NCI-H748 treated with DMSO at 0.1 percent for 48 hours (cell line): ENCODE measurements at places on chromosomes 2 and 18.

DNA sequence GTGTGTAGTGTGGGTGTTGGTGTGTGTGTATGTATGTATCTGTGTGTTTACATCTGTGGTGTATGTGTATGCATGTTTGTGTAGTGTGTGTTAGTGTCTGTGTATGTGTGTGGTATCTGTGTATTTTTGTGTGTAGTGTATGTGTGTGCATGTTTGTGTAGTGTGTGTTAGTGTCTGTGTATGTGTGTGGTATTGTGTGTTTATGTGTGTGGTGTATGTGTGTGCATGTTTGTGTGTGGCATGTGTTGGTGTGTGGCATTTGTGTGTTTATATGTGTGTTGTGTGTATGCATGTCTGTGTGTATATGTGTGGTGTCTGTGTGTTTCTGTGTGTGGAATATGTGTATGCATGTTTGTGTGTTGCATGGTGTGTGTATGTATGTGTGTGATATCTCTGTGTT lies 96.4 kb downstream of the CMPK2 start:
- DNase-seq = no peak

DNA sequence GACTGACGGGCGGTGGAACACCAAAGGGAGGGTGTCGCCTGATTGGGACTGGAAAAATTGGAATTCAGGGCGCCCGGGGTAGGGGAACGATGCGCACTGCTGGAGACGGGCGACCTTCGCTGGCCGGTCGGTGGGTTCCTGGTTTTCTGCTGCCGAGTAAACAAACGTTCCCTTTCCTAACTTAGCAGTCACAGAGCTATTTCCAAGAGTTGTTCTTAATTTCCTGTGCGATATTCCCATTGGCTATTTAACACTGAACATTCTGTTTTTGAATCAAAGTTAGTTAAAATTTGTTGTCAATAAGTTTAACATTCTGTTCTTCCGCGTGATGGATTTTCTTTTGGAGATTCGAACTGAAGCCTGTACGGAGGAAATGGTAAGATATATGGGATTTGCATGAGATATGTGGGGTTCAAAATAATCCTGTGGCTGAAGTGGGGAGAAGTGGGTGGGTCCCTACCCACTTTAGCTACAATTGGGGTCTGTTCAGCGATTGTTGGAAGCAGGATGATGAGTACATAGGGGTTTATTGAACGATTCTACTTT lies 862 bp downstream of the C18orf54 start:
- no peak for DNase-seq

GRCh38 chr2:56244911-56245530 lies 61.2 kb downstream of the CCDC85A start:
- no peak for DNase-seq

DNA sequence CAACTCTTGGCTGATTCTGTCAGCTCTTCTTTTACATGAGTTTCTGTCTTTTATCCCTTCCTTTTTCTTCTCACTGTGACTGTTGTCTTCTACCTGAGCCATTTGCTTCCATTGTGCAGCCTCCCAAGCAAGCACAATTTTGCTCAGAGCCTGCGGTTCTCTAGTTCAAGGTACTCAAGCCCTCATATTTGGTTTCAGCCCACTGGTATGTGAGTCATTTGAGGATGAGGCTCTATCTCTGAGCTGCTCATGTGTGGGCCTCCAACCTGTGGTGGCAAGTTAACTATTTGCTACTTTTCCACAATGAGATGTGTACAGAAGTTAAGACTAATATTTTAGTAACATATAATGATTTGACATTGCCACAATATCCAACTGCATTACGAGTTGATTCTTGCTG lies 183.0 kb downstream of the PHLPP1 start:
- no peak for DNase-seq

DNA sequence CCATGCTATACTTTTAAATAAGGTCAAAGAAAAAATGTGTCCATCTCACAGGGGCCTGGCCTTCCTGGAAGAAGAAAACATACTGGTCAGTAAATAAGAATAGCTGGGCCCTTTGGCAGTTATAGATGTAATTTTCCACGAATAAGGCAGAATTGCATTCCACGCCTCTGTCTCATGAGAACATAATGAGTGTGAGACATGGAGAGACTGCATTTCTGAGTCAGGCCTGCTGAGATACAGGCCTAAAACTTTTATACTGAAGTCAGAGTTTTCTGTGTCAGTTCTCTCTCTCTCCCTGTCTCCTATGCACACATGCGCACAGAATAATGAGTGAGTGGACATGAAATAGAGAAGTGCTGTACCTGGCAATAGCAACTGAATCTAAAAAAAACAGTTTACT lies 20.4 kb upstream of the IL1R1 start:
- DNase-seq = no peak

- DNase-seq = no peak
These were observed 48.4 kb upstream of the HAAO start for GRCh38 chr2:42840760-42841159.

GRCh38 chr18:6730416-6731221 lies 1.1 kb downstream of the ARHGAP28 start:
- DNase-seq = no peak

DNA sequence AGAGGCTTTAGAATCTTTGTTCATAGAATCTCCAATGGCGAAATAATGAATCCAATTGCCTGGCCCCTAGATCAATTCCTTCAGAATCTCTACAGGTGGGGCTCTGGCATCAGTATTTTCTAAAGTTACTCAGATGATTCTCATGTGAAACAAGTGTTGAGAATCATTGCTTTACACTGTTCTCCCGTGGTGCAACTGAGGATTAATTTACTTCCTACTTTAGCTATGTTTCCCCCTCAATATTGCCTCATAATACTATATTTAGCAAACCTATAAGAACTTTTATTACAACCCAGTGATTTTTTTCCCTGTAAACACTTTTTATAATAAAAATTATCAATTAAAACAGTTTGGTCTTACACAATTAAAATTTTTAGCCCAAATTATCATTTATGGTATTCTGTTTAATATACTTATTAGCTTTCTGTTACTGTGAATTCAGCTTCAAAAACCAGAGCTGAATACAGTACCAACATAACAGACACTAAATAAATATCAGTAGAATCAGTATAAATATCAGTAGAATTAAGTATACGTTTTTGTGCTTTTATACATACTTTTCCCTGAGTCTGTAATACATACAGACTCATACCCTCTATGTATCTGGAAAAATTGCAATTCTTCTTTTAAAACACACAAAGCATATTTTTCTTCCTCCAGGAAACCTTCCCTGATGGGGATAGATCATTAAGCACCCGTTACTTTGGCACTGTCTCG lies 20.8 kb downstream of the SLC38A11 start:
- DNase-seq = peak; percentile 73

- DNase-seq = no peak
These were observed 98.6 kb downstream of the MREG start for GRCh38 chr2:215914777-215915165.

- no peak for DNase-seq
These were observed 50.3 kb downstream of the CCBE1 start for GRCh38 chr18:59646963-59647307.

DNA sequence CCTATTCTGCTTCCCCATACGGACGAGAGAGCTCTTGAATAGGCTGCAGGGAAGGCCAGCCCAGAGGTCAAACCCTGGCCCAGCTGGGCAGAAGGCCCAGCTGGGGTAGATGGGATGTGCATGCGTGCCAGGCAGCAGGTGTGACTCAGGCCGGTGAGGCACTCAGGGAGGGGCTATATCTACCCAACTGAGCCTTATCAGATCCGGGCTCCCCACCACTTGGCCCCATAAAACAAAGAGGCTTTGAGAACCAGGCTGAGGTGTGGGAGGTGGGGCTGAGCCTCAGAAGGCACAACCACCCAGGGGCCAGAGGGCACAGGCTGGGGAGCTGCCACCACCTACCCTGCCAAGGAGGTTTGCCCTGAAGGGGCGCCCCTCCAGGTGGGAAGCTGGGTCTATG lies 8.0 kb upstream of the CFAP65 start:
- DNase-seq = no peak

GRCh38 chr2:2524348-2524941 lies 193.4 kb upstream of the MYT1L start:
- DNase-seq = no peak

DNA sequence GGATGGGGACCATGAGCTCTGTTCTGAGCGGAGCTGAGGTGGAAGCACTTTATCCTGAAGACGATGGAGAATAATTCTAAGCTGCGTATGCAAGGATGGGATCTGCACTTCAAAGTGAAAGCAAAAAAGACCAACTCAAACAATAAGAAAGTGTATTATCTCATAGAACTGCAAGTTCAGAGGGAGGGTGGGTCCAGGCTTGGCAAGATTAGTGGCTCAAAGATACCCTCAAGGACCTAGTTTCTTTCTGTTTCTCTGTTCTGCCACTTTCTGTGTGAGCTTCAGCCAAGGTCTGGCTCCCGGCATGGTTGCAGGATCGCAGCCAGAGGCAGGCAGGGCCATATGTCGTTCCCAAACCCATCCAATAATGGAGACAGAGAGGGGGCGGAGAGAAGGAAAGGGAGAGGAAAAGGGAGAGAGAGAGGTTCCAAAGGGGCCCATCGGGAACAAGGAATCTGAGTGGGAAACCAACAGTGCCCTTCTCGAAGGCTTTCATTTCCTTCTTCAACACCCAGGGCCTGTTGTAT lies 169.2 kb upstream of the NCK2 start:
- no peak for DNase-seq

GRCh38 chr2:217434180-217434975 lies 568.4 kb downstream of the TNS1 start:
- DNase-seq = peak; percentile 20

GRCh38 chr2:85718009-85718391 lies 23.8 kb downstream of the GNLY start:
- no peak for DNase-seq

GRCh38 chr18:44916429-44917207 lies 235.9 kb downstream of the SETBP1 start:
- no peak for DNase-seq

DNA sequence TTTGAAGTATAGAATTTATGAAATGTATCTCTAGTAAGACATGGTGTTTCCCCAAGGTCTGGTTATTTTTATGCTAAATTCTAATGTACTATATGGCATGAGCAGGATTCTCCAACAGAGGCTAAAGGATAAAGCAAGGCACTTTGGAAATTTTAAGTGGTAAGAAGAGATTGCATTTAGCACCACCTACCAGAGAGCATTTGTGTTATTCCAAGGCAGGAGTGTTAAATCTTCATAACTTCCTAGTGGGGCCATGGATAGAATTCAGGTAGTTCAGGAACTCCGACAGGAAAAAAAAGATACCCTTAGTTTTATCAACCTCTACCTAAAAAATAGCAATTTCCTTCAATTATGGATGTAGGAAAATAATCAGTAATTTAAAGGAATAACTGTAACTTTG lies 497.4 kb upstream of the CRIM1 start:
- DNase-seq = no peak

DNA sequence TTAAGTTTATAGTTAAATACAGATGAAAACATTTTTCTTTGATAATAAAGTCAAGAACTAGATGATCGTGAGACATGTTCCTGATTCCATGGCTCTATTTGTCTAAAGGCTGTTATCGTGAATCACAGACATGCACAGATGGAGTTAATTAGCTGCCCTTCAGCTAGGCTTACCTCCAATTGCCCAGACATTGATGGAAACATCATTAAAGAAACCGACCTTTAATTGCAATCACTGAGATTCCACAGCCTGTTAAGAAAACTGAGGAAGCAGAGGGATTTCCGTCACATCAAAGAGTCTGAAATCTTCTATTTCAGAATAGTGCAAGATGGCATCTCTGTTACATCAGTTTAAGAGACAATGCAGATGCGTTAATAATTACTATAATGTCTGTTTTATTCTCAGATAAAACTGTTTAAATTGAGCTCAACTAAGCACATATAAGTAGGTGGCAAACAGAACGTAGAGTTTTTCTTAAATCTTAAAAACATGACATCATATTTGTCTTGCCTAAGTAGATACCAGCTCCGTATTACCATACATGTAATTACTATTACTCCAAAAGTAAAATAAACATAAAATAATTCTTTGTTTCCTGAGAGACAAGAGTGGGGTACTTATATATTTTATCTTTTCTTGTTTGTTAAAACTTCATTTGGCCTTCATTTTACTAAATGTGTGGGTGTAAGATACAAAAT lies 23.9 kb upstream of the CRACDL start:
- no peak for DNase-seq

DNA sequence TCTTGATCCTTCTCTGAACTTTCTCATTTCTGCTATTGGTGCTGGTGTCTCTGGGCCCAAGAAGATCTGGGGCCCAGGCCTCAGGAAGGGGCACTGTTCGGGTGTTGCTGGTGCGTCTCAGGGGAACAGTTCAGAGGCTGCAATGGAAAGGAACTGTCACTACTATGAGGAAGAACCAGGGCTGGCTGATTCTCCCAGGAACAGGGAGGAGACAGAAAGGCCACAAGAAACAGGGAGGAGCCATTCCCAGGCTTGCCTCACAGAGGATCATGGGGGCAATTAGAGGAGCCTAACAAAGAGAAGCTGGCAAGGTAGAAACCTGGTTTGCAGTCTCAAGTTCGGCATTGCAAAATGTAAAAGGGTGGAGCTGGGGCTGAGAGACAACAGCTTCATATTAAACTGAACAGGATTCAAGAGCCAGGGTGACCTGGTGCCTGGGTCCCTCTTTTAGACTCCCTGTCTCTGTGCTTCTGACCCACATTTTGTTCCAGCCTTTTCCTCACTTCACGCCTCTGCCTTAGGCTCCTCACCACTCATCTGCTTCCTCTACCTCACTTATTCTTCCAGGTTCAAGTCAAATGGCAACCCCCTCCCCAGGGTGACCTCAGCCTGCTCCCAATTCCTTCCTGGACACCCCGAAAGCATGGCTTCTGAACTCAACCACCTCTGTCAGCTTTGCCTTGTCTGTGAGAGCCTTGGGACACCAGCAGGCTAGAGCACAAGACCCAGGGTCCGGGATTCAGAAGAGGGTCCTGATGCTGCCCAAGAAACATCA lies 58.4 kb downstream of the GYPC start:
- DNase-seq = no peak

DNA sequence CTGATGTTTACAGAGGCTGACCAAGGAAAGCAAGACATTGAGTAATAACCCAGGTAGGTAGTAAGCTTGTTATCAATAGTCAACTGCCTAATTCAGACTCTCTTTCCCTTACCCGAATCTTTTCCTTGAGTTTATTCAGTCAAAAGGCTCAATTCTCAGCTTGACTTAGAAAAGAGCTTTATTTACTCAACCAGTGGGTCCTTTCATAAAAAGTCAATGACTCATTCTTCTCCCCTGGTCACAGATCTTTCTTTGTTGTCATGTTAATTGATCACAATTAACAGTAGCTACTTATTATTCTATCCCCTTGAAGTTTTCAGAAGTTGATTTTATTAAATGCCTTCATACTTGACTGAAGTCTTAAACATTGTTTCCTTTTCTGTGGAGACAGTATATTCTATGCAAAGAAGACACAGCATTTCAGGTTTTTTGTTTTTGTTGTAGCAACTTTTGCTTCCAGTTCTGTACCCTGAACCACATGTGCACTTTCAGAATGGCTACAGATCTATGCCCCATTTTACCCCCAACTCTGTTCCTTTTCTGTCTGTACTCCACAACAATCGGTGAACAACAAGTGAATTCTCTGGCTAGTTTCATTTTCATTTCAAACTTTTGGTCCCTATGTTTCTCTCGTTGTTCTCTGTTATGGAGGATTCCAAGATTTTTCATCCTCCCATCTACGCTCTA lies 428.3 kb downstream of the NCKAP5 start:
- DNase-seq = no peak
